DMS153 (cell line): ENCODE measurements at places on chromosomes 4 and X.
A peak's percentile ranks its signal among the peaks of the same experiment; 100 is the strongest.

DNA sequence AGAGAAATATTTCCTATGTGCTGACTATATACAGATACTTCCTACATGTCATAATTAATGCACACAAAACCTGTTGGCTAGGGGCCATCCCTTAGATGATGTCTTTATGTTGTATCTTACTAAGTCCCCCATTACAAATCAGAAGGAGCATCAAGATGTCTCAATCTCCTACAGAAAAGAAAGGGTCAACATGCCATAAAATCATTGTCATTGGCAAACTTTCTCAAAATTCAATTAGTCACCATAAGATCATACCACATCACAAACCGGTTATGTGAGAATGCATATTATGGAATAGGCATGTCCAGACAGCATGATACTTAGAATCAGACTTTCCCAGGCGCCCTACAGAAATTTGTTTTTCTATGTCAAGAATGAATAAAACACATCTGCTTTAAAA, 175.2 kb upstream of the TET2 start:
- no peak for DNase-seq

GRCh38 chr4:152572417-152573086, 36.7 kb upstream of the FBXW7 start:
- no peak for DNase-seq

GRCh38 chrX:23699636-23700194, 32.4 kb downstream of the PRDX4 start:
- DNase-seq, result no peak

DNA sequence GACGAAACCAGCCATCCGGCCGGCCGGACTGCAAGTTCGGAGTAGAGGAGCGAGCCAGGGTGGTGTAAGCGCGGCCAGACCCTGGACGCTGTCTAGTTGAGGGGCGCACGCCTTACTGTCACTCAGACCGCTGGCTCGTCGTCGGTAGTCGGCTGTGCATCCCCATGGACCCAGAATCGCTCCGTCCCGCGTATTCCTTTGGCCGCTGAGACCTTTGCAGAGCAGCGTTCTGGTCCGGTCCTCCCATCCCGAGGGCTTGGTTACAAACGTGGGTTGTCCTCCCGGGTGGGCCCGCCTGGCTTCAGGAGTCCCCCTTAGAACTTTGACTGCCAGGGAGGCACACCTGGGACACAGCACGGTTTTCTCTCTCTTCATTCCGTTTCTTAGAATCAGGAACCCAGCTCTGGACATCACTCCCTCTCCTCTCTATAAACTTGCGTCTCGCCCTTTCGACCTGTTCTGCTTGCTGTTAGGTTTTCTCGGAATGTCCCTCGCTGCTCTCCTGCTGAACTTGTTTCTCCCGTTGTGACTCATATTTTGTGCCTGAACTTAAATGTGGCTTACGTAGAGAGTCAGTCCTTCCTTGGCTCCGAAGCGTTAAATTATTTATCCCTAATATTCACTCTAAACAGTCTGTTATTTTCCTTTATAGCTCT, 672 bp downstream of the PGM2 start:
- no peak for DNase-seq

GRCh38 chr4:176834531-176834930, 41.8 kb upstream of the VEGFC start:
- no peak for DNase-seq

- DNase-seq, result no peak
Observed at GRCh38 chrX:50815120-50815519, 1.1 kb upstream of the SHROOM4 start.

DNA sequence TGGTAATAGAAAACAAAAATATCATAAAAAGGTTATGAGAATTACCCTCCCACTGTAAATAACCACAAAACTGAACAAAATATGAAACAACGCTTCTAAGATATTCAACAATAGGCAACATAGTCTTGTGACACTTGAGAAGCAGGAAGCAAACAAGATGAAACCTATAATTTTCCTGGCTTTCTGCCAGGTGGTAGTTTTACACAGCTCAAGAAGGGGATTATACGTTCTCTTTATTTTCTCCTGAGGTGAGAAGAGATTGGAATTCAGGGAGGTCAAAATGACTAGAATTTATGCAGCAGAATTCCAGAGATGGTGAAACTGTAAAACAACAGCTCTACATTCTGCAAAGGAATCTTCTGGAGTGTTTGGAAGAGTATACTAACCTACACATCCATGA, 186.0 kb downstream of the HHIP start:
- no peak for DNase-seq

DNA sequence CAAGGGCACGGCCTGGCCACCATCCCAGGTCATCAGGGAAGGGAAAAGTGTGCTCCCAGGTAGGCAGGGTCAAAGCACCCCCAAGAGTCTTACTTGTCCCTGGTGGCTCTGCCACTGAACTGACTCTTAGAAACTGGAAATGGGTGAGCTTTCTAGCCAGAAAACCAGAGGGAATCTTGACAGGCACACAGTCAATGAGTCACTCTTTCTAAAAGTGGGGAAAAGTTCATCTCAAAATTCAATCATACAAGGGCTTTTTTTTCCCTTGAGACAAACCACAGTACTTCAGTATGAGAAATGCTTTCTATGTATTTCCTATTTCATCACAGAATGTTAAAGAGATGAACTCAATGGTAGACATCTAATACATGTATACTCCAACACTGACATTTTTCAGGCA, 12.5 kb downstream of the HPF1 start:
- no peak for DNase-seq

DNA sequence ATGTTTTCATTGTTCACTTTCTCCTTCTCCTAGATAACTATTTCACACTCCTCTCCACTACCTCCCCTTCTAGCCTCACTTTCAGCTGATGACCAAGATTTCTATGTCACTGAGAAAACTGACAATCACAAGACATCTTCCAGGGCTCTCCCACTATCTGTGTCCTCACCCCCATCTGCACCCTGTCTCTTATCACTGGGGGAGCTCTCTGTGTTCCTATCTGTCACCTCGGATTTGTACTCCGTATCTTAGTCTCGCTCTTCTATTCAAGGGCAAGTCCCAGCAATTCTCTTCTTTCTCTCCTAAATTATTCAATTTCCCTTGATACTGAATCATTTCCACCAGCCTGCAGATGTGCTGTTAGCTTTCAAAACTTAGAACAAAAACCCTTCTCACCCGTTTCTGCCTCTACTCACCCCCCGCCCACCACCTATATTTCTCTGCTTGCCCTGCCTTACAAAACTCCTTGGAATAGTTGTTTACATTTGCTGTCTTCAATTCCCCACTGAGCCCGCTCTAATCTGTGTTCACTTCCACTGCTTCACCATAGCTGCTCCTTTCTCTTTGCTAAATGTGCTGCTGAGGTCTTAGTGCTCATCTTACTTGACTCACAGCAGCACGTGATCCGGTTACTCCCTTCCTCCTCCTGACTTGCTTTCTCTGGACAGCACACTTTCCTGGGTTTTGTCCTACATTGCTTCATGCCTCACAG, 293.2 kb downstream of the UNC5C start:
- DNase-seq, result no peak

GRCh38 chrX:21698272-21698671, 40.1 kb upstream of the KLHL34 start:
- DNase-seq, result no peak

- no peak for DNase-seq
Observed at GRCh38 chr4:170497112-170497511, 407.4 kb upstream of the AADAT start.

DNA sequence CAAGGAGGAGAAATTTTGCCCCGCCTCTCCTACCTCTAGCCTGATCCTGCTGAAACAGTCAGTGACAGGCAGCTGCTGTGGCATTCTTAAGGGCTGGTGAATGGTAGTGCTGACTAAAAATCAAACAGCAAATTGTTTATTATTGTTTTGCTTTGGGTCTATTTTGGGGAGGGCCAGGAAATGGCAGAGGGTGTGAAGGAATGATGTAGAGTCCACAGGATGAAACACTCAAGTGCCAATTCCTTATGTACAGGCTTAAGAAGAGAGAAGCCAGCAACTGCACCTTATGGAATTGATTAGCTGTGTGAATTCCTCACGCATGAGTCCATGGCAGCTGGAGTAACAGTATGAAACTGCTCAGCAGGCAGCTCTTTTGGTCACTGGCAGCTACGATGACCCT, 39.7 kb downstream of the VEGFC start:
- DNase-seq, result no peak

GRCh38 chrX:23557070-23557469, 110.2 kb upstream of the PRDX4 start:
- no peak for DNase-seq

DNA sequence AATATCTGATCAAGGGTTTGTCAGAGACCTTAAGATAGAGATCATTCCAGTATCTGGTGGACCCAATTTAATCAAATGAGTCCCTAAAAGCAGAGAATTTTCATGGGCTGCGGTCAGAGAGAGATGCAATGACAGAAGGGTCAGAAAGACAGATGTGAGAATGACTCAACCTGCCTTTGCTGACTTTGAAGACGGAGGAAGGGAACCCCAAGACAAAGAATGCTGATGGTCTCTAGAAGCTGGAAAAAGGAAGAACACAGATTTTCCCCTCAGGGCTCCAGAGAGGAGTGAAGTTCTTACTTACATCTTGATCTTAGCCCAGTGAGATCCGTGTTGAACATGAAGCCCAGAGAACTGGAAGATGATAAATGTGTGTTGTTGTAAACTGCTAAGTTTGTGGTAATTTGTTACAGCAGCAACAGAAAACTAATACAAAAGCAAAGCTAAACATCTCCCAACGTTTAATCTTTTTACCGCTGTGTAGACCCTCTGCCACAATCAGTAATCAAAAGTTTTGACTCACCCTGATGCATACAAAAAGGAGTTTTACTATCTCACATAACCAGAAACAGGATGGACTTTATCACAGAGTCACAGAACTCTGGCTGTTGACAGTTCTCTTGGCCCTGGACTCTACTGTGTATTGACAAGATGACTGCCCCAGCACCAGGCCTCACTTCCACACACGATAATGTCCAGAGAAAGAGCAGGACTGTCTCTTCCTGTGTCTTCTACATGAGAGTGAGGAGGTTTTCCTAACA, 70.2 kb upstream of the MAGEB2 start:
- DNase-seq, result no peak

DNA sequence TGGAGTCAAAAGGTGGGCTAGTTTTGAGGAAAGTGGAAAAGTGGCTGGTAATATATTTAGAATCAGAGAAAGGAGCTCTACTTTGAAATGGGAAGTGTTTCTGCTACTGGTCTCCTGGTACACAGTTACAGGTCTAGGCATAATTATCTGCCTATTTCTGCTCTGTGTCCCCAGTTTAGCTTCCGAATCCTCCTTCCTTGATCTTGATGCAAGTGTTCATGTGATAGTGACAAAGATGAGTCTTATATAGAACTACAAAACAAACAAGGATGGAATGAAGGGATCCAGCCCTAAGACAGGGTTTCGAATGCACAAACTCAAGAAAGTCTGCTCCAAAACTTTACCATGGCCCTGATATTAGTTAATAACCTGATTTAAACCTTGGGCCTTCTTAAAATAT, 580.2 kb downstream of the INPP4B start:
- DNase-seq, result no peak

GRCh38 chr4:188111955-188112354, 2.6 kb upstream of the TRIML2 start:
- no peak for DNase-seq

DNA sequence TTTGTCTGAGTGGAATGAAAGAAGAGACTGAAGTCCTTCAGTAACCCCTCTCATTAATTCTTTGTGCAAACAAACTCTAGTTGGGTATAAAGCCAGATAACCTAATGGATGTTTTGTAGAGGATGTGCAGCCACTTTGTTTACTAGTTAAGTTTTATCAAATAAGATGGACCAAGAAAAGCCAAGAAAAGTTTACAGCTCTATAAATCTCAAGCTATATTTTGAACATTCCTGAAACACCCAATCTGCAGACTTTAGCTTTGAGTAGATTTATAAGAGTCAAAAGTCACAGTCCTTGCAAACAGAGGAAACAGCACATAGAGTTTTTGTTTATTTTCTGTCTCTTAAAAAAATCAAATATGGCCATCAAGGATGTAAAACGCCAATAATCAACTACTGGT, 452.9 kb downstream of the SPRY1 start:
- peak; percentile 27 for DNase-seq

GRCh38 chr4:29278585-29278984, 1441.6 kb upstream of the PCDH7 start:
- DNase-seq, result no peak

- DNase-seq, result peak; percentile 7
Observed at GRCh38 chr4:89757154-89757719, 79.7 kb downstream of the SNCA start.

- peak; percentile 34 for DNase-seq
Observed at GRCh38 chr4:139633661-139634060, 32.0 kb upstream of the MGST2 start.

DNA sequence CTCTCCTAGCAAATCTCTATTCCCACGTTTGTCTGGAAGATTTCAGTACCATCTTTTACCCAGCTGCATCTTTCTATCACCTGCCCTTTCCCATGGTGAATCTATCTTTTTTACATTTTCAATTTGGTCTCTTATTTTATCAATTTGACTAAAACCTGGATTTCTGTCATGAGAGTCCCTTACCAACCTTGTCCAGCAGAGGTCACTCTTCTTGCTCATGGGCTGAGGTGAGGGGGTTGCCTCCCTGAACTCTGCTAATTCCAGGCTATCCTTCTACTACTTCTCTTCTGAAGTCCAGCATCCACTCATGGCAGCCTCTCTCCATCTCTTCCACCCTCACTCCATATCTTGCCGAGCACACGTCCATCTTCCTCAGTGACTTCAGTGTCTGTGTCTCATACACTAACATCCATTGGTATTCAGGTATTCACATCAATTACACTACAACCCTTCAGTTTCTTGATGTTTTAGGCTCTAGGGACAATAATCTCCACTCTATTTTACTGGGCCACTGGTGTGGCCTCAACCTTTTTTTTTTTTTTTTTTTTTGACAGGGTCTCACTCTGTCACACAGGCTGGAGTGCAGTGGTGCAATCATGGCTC, 17.8 kb upstream of the ZNF827 start:
- DNase-seq, result no peak

DNA sequence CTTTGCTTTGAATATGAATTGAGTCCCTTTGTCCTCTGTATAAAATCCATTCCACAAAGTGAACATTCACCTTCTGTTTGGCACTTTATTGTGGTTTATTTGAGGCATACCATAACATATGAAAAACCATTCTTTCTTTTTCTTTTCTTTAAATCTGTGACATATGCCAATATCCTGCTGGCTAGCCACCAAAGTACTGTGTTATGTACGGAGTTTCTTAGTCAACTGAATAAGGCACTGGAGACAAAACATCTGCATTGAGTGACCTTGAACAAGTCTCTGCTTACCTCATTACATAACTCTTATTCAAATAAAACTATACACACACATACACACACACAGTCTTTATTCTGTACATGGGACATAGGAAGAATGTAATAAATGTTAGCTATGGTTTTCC, 872.8 kb downstream of the C4orf33 start:
- no peak for DNase-seq

DNA sequence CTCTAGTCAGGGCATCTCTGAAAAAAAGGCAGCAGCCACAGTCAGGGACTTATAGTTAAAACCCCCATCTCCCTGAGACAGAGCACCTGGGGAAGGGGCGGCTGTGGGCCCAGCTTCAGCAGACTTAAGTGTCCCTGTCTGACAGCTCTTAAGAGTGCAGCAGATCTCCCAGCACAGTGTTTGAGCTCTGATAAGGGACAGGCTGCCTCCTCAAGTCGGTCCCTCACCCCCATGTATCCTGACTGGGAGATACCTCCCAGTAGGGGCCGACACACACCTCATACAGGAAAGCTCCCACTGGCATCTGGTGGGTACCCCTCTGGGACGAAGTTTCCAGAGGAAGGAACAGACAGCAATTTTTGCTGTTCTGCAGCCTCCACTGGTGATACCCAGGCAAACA, 129.0 kb downstream of the ANXA5 start:
- no peak for DNase-seq
